ENCODE measurements at places on chromosomes 1 and 21.

DNA sequence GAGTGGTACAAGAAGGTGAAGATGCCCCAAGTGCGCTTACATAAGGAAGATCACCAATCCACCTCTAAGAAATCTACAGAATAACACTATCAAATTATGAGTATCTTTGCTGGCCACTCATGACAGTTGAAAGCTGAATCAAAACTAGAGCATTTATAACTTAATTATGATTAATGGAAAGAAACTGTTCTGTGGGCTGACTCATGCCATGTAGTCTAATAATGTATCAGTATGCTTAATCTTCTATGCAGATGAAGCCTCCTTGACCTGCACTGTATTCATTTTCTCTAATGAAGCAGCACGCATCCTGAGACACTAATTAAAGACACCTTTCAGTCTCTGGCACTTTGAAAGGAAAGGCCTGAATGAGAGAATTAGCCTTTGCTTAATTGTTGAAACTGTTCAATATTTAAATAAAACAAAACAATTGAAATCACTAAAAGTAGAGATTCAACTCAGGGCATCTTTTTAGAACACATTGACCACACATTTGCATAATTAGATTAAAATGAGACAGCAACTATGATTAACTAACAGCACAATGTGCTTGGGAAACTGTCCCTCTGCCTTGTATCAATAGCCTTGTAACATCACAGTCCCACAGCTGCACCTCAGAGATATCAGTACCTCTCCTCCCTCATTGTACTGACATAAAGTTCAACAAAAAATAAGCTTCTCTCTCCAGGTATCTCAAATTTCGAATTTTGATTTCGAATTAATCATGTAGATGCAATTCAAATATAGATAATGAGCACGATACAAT is 105.6 kb downstream of the NTPCR start:
- DNase-seq: no peak

GRCh38 chr1:6953907-6954364 is 168.7 kb downstream of the CAMTA1 start:
- no peak for DNase-seq

DNA sequence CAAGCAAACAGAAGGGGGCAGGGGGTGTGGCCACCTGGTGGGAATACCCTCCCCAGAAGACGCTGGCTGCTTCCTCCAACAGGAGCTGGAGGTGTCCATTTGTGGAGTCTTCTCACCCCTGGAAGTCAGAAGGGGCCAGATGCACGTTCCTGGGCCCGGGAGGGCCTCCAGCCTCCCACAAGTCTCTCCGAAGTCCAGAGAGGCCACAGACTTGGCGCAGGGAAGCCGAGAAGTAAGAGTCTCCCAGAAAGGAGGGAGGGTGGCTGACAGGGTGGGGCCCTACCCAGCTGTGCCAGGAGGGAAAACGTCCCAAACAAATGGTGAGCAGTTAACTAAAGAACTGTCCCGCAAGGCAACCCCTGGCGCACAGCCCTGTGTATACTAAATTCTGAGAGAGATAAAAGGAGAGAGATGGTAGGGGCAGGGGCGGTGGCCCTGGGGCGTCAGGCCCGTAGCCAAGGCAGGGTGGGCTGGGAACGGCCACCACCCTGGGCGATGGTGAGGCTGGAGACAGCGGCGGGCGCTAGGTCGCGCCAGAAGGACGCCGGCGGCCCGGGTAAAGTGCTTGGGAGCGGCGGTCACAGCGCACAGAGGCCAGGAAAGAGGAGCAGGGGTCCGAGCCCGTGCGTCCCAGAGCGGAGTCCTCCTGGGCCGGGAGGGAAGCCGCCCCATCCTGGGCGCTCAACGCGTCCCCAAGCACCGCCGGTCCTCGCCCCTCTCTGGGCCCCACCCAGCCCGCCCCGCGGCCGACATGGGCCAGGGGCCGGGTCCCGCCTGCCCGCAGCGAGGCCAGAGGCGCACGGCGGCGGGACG is 1.2 kb downstream of the CHD5 start:
- DNase-seq: no peak

GRCh38 chr1:116510361-116510760 is 60.5 kb downstream of the CD58 start:
- DNase-seq: no peak

- DNase-seq: peak; percentile 55
Measured at GRCh38 chr1:182392050-182393028, 749 bp upstream of the GLUL start.

DNA sequence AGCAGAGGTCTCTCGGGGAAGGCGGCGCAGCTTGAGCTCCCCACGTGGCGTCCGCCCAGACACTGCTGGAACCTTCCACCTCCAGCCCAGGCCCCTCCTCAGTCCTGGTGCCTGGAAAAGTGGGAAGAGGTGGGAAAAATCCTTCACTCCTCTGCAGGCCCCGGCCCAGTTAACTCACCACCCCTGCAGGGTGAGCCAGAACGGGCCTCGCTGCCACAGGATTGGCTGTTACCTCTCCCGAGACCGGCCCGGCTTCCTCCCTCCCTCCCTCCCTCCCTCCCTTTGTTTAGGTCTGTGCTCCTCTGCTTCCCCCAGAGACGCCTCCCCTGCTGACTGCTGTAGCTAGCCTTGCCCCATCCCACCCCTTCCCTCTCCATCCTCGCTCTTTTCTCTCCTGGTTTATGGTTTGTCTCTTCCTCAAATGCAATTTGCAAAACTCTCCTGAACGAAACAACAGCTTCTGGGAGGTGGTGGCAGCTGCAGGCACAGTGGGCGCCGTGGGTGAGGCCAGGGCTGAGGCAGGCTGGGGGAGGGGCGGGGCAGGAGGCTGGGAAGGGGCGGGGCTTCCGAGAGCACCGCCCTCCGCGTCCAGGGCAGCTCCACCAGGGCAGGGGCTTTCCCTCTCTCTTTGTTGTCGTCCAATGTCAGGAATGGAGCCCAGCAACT is 6.5 kb downstream of the CAPN9 start:
- DNase-seq: peak; percentile 59

DNA sequence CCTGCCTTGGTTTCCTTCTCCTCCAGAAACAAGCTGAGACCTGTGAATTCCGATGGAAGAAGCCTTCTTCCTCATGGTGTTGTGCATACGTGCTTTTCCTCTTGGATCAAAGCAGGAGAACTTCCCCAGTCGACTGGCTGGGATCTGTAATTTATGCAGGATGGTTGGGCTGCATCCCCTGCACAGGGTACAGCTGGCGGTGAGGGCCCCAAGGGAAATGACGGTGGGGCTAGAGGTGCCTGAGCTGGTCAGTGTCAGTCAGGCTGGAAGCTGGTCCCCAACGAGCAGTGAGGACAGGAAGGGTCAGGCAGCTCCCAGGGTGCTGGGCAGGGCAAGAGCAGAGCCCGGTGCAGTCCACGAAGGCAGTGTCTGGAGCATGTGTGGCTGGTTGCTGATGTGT is 106.7 kb downstream of the CNIH3 start:
- DNase-seq: no peak

DNA sequence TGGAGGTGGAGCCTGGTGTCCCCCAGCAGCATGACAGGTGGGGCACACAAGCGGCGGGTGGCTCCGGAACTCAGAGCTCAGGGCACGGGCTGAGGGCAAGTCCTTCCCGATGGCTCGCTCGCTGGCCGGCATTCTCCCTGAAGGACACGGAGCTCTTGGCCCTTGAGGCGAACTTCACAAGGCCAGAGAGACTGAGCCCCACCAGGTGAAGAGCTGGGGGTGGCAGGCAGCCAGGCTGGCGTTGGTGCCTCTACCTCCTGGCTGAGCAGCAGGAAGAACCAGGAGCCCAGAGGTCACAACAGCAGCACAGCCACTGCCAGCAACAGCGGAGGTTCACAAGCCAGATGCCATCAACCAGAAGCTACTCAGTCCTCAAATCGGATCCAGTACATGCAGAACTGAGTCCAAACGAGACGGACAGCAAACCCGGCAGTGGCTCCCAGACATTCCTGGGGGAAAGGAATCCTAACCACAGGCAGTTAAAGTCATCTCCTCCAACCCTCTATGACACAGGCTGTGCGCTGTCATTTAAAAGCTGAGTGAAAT is 54.1 kb downstream of the NPHP4 start:
- DNase-seq: no peak

- DNase-seq: no peak
Measured at GRCh38 chr21:20729376-20729775, 268.8 kb upstream of the NCAM2 start.

DNA sequence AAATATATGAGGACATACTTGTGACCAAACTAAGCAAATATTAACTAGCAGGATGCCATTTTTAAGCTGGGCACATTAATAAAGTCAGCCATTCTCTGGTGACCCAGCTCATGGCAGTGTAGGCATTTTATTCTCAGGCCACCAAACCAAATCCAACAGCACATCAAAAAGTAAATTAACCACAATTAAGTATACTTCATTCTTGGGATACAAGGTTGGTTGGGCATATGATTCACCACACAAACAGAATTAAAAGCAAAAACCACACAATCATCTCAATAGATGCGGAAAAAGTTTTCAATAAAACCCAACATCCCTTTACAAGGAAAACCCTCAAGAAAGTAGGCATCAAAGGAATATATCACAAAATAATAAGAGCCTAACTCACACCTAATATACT is 101.3 kb downstream of the FAF1 start:
- DNase-seq: no peak

DNA sequence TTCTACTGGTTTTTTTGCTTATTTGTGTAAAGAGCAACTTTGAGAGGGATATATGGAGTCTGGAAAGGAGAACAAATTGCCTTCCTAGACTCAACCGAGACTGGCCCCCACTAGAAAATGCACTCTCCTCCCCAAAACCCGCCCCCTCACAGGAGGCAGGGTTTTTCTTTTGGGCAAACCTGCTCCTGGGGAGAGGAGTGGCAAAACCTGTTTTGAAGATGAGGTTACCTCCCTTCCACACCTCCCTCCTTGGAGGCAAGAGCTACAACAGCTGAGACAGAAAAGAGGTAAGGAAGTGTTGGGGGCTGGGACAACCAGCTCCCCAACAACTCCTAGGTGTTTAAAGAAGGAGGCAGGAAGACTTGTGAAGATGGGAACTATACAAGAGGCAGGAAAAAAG is at the start of gene BNIPL:
Gene BNIPL (plus strand): TSS at position 231 of the 400 bp plus-strand sequence. CDS start 140 bp downstream, at position 371.
- no peak for DNase-seq
